Jurkat, Clone E6-1 (cell line): ENCODE measurements at places on chromosomes 13 and 19.

- DNase-seq, result no peak
Measured at GRCh38 chr19:13633109-13633508, 126.8 kb upstream of the CACNA1A start.

DNA sequence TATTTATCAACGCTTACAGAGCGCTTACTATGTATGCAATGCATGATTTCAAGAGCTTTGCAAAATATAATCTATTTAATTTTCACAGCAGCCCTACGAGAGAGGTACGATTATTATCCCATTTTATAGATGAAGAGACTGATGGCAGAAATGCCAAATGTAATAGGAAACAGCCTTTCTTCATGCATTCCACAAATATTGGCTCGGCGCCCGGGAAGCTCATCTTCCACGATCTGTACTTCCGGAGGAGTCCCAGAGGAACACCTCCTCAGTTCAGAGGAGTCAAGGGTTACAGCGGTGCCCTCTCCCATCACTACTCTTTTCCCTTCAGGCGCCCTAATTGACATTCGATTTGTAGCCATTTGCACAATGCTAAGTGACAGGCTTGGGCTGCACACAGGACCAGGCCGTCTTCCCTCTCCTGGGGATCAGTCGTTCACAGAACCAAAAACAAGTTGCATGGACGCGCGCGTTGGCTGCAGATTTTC, 1.1 kb upstream of the ARHGAP35 start:
- no peak for DNase-seq

- DNase-seq, result no peak
Measured at GRCh38 chr19:48862827-48863226, 5.6 kb downstream of the PLEKHA4 start.

DNA sequence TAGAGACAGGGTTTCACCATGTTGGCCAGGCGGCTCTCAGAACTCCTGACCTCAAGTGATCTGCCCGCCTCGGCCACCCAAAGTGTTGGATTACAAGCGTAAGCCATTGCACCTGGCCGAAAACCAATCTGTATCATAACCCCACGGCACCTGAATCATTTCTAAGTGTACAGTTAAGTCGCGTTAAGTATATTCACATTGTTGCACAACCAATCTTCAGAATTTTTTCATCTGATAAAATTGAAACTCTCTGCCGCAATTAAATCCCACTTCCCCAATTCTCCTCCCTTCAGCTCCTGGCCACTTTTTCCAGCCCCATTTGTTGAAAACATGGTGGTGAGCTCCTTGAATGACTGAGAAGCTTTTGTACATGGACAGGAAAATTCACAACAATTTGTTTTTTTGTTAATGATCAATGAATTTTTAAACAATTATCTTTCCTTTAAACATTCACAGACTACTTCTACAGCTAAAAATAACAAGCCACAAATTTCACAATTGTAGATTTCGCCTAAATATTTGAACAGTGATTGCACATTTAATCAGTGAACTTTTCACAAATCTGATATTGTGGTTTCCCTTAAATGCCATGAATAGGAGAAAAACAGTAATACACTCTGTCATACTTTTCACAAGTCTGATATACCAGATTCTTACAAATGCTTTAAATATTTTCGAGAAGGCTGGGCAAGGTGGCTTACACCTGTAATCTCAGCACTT, 13.8 kb downstream of the FGF21 start:
- no peak for DNase-seq

DNA sequence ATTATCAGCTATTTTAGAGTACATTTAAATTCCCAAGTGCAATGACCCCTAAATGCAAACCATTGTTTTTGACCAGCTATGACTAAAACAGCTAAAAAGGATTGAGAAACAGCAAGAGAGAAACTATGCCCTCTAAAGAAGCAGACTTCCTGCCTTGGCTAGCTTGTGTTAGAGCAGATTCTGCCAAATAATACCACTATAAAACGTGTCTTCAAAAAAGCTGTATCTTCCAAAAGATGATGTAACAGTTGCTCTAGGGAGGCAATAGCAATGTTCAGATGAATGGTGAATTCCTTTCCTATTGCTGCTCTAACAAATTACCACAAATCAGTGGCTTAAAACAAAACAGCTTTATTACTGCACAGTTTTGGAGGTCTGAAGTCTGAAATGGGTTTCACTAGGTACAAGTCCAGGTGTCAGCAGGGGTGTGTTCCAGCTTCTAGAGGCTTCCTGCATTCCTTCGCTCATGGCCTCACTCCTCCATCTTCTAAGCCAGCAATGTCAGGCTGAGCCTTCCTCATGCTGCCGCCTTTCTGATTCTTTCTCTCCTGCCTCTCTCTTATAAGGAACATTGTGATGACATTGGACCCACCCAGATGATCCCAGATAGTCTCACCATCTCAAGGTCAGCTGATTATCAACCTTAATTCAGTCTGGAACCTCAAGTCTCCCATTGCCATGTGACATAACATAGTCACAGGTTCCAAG, 84.5 kb downstream of the LRRC63 start:
- peak; percentile 84 for DNase-seq

GRCh38 chr13:25525884-25526283, 154.1 kb downstream of the ATP8A2 start:
- DNase-seq, result no peak

DNA sequence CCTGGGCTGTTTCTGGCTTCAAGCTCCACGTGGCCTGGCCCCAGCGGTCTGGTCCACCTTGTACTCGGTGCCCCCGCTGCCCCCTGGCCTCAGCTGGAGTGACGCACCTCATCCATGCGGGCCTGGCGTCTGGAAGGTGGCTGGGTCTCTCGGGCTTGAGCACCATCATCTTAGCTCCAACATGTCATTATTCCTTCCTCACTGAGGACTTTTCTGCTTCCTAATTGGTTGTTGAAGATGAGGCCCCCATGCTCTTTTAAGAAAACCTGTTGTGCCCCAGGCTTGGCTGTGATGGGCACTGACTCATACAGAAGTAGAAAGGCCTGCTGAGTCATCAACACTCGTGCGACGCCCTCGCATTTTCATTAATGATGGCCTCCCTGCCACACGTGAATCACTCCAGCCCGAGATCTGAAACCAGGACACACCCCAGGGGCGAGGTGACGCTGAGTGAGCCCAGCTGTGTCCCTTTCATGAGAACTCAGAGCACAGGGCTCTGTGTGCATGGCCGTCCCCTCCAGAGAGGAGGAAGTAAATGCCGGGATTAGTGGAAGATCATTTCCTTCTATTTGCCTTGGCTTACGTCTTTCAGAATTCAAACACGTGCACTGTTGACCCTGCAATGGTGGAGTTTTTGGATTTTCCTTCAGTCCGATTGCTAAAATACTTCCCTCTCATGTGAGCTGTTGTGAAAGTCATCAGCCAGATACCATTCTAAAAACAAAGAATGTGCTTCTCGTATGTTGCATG, 14.0 kb upstream of the GJA3 start:
- DNase-seq, result no peak

DNA sequence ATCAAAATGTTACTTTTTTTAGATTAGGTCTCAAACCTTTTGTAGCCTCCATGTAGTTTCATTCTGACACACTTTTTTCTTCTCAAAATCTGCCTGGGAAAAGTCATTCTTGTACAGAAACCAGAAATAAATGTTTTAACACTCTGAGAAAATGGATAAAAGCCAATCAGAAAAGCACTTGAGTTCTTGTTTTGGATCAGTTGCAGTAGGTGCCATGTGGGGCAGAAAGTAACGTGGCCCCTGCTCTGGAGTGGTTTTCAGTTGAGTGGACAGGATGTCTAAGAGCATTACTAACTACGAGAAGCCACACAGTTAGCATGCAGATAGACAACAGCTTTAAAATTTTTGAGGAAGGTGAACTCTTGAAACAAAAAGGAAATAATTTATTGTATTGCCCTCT, 19.1 kb downstream of the GPR183 start:
- DNase-seq, result no peak

- DNase-seq, result no peak
Measured at GRCh38 chr13:110455444-110455843, 106.1 kb downstream of the RAB20 start.

DNA sequence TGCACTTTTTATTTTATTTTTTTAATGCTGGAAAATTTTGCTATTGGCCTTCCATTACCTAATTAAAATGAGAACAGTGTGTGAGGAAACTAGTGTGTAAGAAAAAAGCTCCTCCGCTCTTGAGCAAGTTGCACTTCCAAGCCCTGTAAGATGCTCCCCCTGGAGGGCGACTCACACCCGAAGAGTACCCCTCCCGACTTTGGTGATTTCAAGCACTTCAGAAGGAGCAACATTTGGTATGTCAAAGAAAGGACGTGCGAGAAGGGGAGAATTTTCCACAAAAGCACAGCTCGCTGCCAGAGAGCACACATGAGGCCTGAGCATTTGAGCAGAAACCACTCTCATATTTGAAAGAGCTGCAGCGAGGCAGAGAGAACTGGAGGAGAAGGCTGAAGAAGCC, 504.4 kb downstream of the FGF9 start:
- DNase-seq, result peak; percentile 3

- no peak for DNase-seq
Measured at GRCh38 chr19:49879243-49879963, 1.9 kb downstream of the TBC1D17 start.

DNA sequence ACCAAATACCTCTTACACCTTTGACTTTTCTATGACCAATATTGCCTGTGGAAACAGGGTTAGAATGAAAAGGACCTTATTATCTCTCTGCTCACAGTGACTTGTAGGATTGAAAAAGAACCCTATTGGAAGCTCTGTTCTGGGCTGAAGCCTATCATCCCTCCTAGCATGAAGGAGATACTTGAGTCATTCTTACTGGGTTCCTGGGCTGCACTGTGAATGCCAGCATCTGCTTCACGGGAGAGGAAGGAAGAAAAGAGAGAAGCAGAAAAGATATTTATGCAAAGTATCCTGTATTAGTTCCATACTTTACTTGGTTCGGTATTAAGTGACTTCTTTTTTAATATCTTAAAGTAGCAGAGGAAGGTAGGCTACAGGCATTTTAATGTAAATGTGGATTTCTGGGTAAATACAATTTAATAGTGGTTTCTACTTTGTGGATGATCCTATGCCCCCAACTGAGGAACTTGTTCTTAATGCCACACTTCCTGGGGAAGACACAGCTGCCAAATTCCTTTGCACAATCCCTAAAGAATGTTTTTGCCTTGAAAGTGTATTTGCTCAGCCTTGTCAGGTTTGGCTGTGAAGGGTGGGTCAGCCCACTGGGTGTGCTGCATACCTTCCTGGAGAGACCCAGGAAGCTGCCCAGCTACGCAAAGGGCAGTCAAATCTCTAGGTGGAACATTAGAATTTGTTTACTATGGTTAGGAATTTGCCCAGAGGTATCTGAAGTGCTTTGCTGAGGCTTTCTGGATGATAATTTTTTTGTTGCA, 13.7 kb upstream of the SCEL start:
- no peak for DNase-seq

DNA sequence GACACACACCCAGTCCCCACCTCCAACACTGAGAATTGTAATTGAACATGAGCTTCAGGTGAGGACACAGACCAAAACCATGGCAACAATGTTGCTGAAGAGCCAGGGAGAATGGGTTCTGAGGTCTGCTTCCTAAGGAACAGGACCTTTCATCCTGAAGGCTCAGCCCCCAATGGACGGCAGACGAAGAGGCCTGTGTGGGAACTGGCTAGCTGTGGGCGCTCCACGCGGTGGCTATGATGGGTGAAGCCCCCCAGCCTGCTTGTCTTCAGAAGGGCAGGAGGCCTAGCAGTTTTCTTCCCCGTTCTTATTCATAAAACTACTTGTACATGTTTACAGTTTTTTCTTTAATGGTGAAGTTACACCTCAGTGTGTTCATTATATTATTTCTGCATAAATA, 136.1 kb upstream of the SPACA7 start:
- no peak for DNase-seq

DNA sequence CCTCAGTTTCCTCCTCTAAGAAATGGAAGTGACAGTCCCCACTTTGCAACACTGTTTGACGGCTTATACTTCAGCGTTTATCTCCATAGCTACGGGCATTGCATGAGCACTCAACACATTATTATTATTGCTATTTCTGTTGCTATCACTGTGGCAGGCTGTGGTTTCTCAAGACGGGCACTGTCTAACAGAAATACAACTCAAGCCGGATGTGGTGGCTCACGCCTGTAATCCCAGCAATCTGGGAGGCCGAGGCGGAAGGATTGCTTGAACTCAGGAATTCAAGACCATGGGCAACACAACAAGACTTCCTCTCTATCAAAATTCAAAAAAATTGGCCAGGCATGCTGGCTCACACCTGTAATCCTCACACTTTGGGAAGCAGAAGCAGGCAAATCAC, 4.9 kb upstream of the ZSWIM4 start:
- no peak for DNase-seq

GRCh38 chr13:41182231-41182630, 12.1 kb downstream of the KBTBD7 start:
- no peak for DNase-seq

DNA sequence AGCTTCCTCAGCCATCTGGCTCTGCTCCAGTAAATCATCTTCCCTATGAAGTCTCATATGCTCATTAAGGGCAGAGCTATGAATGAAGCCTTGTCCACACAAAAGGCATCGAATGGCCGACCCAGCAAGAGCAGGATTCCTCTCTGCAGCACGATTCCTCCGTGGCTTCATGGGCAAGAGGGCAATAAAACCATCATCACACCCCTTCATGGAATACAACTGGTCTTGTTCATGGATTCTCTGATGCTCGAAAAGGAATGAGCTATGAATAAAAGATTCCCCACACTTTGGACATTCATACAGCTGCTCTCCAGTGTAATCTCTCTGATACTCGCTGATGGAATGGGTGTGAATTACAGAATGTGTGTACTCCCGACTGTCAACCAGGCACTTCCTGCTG, 25.9 kb downstream of the PEG3 start:
- DNase-seq, result no peak

GRCh38 chr13:54593504-54593903, 1564.9 kb downstream of the OLFM4 start:
- DNase-seq, result no peak

DNA sequence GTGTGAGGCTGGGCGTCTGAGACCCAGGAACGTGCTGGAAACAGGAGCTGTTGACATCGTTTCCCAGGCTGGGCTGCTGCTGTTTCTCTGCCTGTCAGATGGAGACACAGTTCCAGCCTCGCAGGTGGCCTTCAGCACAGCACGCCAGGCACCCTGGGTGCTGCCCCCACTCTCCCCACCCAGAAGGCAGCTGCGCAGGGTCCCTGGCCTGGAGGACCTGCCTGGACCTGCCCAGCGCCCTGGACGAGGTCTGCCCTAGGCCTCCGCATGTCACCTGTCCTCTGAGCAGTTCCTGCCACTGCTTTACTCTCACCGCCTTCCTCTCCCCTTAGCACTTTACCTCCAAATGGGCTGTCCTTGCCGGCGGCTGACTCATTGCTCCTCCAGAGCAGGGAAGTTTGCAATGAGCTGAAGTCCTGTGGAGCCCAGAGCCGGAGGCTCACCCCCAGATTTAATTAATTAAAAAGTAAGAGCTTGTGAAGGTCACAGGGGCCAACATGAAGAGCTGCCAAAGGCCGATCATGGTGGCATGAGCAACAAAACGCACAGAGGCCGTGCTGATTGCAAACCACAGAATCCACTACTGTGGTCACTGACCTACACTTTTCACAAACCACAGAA, 32.2 kb downstream of the C13orf46 start:
- no peak for DNase-seq
